Activated CD4-positive, alpha-beta T cell treated with anti-CD3 and anti-CD28 coated beads, Interleukin-2, amount 10 ng/mL, durations not matched to agents 24 days and 14 days (primary cell): ENCODE measurements at places on chromosomes 1 and 21. TPM values are rescaled to one million over a fixed set of nuclear protein-coding genes. Genes with fewer than 3 reads are reported as not detected.

Gene ZYG11A
- 0.12 and 0.17 TPM in 2 replicates for total RNA-seq

Gene FLG2
- not detected in 2 replicates for total RNA-seq

Gene CDK18
- 0.23 and 1.2 TPM in 2 replicates for total RNA-seq

Gene METTL18
- total RNA-seq = 9.3 and 10.3 TPM in 2 replicates

DNA sequence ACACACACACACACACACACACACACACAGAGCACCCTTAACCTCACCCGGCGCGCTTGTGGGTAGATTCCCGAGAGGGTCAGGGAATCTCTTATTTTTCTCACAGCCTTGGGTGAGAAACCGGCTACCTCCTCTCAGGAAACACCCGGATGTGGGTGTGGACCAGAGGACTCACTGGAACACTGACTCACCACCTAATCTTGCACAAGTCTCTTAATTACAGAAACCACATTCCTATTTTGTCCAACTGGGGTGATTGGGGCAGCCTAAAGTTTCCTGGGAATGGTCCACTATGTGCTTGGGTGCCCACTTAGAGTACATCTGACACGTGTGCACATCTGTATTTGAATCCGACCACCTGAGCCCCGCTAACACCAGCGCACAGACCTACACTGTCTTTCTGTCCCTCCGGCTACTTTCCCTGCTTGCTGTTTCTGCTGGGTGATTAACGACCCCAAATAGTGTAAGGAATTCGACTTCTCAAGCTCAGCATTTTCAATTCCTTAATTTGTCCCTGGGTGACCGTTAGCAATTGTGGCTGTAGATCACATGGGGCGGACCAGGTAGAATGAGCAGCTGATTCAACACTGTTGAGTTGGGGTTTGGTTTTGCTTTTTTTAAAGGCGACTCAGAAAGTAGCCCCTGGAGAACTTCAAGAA, 14.0 kb upstream of the TBX15 start:
- DNase-seq = peak; percentile 46

GRCh38 chr1:218584418-218585155, 239.5 kb downstream of the TGFB2 start:
- no peak for DNase-seq

- DNase-seq = no peak
Measured at GRCh38 chr1:177170756-177171535, at the start of gene BRINP2. Gene BRINP2, plus strand, starts transcription at chr1:177170958. Its CDS starts 58,919 bp downstream, at chr1:177229877.

DNA sequence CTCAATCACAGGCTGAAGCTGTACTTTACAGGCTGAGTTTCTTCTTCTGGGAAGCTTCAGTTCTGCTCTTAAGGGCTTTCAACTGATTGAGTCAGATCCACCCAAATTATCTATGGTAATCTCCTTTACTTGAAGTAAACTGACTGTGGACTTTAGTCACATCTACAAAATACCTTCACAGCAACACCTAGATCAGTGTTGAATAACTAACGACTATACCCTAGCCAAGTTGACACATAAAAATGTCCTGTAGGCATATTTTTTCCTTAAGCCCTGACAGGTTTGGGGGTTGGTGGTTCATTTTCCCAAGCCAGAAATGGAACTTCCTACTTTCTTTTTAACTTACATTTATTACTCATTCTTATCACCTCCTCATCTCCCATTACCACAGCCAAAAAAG, 42.9 kb upstream of the PRKACB start:
- no peak for DNase-seq
